ENCODE measurements at places on chromosomes 4 and X.

GRCh38 chr4:32030406-32030805, 1310.2 kb downstream of the PCDH7 start:
- DNase-seq: no peak

DNA sequence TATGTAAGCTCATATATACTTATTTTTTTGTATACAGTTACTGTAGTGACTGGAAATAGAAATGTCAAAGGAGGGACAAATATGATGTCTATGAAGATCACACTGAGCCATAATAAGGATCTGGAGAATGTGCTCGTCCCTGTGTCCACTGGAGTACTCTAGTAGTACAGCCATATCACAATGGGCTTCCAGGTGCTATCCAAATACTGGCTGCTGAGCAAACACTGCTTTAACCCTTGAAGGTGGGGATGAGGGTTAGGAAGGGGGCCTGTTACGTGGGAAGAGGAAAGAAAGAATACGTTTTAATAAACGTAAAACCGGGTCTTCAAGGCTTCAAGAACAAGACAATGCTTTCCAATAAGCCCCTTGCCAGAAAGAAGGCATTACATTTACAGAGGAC, 29.8 kb upstream of the TMEM150C start:
- DNase-seq: no peak

DNA sequence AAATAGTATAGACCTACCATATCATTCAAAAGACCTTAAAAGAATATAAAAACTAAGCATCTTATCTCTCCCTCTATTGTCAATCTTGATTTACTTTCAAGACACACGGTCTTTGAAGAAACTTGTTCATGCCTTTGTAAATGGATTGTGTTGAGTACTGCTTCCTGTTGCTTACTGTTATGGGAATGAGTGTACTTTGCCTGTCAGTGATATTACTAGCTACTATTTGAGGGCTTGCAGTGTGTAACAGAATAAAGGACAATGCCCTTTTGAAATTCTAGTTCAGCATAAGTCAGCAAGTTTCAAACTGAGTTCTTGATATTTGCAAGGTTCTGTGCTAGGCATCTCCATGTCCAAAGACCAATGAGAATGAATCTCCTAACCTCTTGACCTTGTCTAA, 36.0 kb downstream of the CDKL5 start:
- DNase-seq: no peak

- no peak for DNase-seq
Measured at GRCh38 chr4:88223516-88223915, 60.8 kb downstream of the PPM1K start.

GRCh38 chr4:123215536-123215935, 181.1 kb upstream of the SPRY1 start:
- DNase-seq: no peak

DNA sequence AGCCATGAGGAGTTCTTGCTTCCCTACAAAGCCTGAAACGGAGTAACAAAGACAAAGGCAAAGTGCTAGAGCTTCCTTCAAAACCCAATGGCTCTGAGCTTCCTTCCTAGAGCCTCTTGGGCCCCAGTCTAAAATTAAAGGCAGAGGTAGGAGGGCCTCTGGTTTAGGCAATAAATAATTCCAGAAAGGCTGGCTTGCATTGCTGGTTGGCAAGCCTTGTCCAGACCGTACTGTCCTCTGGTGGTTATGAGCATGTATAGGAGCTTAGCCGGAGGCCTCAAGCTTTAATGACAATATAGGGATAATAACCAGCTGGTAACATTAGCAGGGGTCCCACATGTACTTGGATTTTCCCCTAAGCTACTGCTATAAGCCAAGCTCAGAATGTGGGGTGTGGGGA, 237.3 kb downstream of the AR start:
- no peak for DNase-seq

GRCh38 chrX:132270699-132271098, 51.5 kb upstream of the RAP2C start:
- no peak for DNase-seq

DNA sequence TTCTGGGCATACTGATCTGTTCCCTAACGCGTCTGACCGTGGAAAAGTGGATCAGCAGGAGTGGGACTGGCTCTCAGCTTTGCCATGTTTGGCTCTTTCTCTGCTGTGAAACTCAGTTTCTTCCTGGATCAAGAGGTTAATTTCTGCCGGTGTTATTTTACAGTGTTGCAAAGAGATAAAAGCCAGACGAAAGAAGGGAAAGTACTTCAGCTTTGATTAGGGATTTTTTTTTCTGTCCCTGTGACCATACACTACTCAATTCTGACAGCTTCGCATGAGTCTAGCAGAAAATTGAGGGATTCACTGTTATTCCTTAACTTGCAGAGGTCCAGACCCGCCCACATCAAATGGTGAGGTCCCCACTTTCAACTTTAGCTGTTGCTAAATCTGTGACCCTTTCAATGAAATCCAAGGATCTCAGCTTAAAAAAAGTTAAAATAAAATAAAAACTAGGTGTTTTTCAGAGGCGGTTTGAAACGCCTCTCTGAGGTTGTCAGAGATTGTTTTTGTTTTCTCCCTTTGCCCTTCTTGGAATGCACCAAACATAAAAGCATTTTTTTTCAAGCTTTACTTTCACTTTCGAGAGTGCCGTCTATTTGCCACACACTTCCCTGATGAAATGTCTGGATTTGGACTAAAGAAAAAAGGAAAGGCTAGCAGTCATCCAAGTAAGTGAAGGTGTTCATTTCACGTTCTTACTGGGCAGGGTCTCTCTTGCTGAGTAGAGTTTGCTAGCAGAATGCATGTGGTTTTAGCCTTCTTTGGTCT, at the start of gene TLR3:
Gene TLR3 (plus strand): TSS at position 576 of the 768 bp plus-strand sequence. CDS start 7,464 bp downstream, outside the sequence.
- no peak for DNase-seq

DNA sequence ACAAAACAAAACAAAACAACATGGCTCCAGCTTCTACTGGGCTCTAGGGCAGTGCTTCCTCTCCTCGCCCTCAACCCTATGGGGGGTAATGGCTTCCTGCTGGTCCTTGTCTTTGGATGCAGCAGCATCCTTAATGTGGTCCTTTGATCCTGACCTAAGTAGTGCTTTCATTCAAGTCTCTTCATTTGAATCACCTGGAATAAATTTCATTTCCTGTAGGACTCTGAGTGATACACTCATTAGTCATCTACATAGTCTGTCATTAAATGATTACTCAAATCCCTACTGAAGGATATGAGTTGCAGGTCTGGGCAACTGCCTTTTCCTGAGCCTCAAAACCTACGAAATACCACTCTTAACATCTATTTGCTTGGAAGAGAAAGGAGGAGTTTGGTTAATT, 54.5 kb downstream of the RHOH start:
- DNase-seq: no peak

GRCh38 chrX:51608766-51609165, 9.9 kb downstream of the CENPVL3 start:
- DNase-seq: no peak

GRCh38 chr4:16082426-16083240, 1.2 kb downstream of the PROM1 start:
- DNase-seq: no peak

DNA sequence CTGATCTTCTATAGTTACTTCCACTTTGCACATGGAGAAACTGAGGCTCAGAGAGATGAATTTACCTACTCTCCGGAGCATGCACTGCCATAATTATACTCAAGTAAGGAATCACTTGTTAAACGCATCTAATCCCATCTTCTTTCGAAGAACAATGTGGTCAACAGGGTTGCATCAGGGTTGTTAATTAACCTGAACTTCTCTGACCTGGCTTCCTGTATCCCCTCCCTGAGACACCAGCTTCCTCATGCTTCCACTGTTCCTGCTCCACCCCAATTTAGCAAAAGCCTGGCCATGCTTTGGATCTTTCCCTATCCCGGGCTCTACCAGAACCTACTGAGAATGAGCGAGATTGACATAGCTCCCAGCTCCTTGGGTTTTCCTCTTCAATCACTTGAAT, 136.7 kb downstream of the SMIM20 start:
- no peak for DNase-seq

DNA sequence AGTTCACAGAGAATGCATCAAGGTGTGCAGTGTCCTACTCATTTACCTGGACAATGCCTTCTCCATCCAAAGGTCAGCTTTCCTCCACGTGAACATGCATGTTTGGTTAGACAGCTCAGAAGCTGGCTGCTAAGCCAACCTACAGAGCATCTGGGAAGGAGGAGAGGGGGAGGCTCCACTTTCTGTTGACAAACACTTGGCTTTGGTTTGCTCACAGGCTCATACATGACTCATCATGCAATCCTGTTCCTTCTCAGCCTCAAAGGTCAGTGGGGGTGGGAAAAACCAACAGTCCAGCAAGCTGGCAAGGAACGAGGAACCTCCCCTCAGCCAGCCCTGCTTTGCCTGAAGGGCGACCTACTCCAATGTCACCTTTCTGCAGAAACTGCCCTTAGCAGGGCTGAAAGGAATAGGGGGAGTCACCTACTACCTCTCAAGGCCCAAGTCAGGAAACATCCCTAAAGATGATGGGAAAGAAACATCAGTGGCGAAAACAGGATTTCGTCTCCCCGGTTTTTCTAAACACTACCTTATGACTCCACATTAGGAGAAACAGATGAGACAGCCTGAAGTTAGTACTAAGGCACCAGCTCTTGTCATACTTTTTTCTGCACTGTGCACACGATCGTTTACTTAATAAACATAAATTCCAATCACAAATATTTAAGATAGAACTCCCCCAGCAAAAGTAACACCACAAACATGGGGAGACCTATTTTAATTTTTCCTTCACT, 37.9 kb downstream of the RELL1 start:
- no peak for DNase-seq

DNA sequence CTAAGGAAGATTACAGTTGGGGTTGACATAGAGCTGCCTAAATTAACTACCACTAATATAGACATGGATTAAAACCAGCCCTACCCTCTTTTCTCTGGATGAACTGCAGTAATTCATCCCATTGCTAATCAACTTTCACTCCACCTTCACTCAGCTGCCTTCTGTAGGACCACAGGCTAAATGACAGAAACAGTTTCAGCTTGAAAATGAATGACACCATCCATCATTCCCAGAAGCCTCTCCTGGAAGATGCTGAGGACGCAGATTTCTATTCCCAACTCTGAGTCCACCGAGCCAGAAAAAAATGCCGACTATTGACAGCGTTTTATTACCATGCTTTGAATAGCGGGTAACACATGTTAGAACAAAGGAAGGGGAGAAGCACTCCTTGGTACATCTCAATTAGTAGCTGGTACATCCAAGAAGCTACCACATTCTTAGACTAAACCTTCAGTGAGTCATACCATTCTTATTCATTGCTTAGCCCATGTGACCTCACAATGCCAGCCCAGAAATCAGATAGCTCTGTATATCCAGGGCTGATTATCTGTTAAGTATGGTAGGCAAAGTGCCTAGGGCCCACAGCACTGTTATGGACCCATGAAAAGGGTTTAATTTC, 25.3 kb downstream of the DCX start:
- DNase-seq: no peak

- no peak for DNase-seq
Measured at GRCh38 chrX:134999469-134999868, 8.7 kb downstream of the SMIM10 start.

DNA sequence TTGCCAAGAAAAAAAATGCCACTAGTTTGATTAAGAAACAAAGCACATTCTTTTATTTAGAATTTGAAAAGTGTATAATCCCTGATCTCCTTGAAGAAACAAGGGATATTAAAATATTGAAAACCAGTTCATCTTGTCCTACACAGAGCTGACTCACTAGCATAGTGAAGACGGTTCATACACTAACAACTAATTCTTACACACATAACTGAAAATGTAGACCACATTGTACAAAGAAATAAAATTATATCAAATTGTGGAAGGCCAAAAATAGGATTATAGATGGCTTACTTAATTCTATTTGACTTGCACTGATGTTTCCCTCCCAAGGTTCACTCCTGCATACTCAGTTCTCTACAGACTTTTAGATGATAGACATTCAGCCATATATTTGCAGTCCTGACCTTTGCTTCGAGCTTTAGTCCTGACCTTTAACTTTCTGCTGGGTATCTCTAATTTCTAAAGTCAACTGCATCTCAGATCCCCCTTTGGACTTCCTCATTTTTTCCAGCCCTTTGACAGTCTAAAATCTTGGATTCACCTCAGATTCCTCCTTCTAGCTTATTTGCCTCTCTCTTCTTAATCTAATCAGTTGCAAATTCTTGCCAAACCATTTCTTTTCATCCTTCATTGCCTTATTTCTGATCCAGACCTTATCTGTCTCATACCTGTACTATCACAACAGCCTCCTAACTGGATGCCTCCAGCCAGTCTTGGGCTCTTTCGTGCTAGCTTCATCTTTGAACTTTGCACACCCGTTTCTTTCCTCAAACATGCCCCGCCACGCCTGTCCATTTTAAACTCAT, 4.5 kb upstream of the WWC2 start:
- DNase-seq: no peak

GRCh38 chr4:118112117-118113046, 78.1 kb downstream of the NDST3 start:
- DNase-seq: no peak
